ENCODE measurements at places on chromosomes 12 and 14.

DNA sequence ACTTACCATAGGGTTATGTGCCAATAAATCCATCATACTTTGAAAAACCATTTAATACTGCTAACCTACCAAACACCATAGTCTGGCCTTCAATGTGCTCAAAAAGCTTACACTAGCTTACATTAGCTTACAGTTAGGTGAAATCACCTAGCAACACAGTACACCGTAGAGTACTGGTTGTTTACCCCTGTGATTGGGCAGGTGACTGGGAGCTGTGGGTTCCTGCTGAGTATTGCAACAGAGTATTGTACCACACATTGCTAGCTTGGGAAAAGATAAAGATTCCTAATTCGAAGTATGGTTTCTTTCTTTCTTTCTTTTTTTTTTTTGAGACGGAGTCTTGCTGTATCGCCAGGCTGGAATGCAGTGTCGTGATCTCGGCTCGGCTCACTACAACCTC lies 5.6 kb downstream of the ATP5MC2 start:
- no peak for DNase-seq

GRCh38 chr12:68621472-68622081 lies 10.9 kb downstream of the RAP1B start:
- no peak for DNase-seq

- no peak for DNase-seq
Measured at GRCh38 chr14:33978892-33979612, 28.2 kb upstream of the EGLN3 start.

- no peak for DNase-seq
Measured at GRCh38 chr14:85867450-85867849, 337.5 kb downstream of the FLRT2 start.

DNA sequence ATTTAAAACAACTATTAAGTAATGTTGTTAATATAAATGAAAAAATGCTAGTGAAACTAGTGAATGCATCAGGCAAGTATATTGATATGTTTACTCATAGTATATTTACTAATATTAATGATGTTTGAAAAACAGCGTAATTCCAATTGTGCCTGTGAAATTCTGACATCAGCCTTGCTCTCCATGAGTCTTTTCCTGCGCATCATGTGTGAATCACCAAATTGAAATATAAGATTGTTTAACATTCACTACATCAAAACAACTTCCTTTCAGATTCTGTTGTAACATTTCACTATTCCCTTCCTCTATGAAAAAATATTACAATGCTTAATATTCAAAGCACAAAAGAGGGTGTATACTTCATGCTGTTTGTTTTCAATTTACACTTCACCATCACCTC lies 1995.9 kb upstream of the SEL1L start:
- DNase-seq, result peak; percentile 4

DNA sequence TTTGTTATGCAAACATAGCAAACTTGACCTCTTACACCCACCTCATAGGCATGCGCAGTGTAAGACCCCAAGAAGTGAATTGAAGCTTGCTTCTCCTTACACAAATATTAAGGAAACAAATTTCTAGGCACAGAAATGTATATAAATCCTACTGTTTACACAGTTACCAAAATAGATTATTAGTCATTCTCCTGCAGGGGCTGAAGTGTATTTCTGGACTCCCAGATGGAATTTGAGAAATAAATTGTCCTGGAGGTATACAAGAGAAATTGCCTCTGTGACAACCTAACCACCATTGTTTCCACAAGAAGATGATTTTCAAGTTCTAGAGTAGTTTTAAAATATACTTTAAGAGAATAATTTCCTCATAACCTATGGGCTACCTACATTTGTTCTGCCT lies 656.0 kb upstream of the MDGA2 start:
- no peak for DNase-seq

- peak; percentile 71 for DNase-seq
Measured at GRCh38 chr14:51614707-51615106, 37.0 kb upstream of the FRMD6 start.

GRCh38 chr14:106872611-106873446 lies 1346.4 kb downstream of the TMEM121 start:
- DNase-seq, result peak; percentile 14

- no peak for DNase-seq
Measured at GRCh38 chr12:105783983-105784947, 354.5 kb downstream of the NUAK1 start.

DNA sequence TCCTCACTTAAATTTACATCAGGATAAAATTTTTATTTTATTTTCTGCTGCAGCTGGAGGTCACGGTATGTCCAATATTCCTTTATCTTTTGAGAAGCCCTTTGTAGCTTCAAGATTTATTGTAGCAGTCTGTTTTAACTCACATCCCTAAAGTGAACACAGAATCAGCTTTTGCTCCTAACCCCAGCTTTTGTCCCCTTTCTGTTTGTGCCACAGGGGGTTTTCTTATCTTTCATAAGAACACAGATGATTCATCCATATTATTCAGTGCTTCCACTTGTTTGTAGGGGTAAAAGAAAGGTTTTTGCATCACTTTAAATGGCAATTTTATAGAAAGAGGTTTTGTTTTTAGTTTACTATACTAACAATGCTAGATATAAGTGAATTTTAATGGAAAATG lies 21.8 kb upstream of the PIK3C2G start:
- DNase-seq, result no peak

DNA sequence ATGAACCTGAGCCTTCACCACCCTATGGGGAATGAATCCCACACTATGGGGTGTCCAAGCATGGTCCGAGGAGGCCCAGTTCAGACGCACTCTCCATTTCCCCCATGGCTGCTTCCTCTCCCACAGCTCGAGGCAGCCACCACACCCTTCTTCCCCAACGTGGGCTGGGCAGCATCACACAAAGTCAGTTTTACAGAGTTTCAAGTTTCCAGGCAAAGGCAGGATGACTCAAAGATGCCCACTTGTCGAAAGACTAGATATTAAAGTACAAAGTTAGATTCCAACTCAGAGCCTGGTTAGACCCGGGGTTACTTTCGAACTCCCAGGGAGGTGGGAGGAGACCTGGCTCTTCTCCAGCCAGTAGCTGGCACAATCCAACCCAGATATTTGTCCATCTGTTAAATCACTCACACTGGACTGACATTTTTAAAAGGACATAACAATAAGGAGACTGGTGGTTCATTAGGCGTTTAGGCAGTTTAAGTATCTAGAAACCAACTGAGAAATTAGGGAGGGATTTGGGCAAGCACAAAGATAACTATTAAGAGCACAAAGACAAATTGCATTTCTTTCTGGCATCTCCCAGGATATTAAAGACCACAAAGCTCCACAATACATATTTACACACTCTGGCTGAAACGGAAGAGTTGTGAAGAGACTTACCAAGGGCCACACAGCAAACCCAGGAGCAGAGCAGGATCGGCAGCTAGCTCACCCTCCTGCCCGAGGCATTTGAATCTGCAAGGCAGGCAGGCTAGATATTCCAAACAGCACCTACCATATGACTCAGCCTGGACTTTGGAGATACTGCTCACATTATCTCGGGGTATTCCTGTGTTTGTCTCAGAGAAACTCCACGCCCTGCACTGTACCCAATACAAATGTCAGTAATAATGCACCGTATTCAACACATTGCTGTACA lies 34.8 kb downstream of the TMCC3 start:
- DNase-seq, result peak; percentile 69

- no peak for DNase-seq
Measured at GRCh38 chr12:57094208-57095160, 5.6 kb downstream of the NAB2 start.

- DNase-seq, result no peak
Measured at GRCh38 chr14:93311082-93311481, 21.8 kb downstream of the BTBD7 start.

DNA sequence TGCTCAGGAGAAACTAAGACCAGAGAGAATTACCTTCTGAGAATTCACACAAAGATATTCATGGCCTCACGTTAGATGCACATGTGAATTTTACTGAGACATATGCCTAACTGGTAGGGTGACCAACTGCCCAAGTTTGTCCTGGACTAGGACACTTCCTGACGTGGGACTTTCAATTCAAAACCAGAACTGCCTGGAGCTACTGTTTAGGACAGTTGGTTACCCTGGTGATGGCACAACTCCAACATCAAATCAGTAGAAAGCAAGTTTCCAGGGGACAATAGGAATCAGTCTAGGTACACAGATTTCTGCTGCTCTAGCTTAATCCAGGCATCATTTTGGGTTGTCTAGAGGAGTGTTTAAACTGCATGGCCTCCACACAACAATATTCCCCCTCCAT lies 178.7 kb downstream of the GXYLT1 start:
- no peak for DNase-seq

DNA sequence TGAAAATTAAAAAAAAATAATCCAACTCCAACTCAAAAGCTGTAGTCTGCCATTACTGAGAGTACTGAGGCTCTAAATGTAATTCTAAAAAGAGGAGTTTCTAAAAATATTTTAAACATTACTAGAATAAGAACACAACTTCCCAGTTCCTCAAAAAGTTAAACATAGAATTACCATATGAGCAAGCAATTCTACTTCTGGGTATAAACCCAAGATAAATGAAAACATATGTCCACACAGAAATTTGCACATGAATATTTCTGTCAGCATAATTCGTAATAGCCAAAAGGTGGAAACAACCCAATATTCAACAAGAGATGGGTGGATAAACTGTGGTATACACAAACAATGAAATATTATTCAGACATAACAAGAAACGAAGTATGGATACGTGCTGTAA lies 15.0 kb upstream of the NR2C1 start:
- no peak for DNase-seq

DNA sequence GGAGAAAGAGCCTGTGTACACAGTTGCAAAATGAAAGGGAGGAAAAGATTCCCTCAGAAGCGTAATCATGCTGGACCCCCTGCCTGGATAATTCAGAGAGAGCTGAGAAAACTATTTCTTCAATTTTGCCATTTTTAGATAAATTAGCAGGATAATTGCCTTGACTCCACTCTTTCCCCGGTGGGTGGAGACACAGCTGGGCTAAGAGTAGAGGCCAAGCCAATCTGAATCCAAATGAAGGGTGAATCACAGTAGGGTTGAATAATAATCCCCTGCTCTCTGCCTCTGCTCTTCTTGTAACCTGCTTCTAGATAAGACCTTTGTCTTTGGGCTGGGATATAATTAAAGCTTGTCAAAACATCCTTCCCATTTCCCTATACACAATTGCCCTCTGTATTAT lies 150.1 kb downstream of the CAPZA3 start:
- no peak for DNase-seq

GRCh38 chr12:105342464-105342863 lies 12.0 kb downstream of the C12orf75 start:
- DNase-seq, result no peak

DNA sequence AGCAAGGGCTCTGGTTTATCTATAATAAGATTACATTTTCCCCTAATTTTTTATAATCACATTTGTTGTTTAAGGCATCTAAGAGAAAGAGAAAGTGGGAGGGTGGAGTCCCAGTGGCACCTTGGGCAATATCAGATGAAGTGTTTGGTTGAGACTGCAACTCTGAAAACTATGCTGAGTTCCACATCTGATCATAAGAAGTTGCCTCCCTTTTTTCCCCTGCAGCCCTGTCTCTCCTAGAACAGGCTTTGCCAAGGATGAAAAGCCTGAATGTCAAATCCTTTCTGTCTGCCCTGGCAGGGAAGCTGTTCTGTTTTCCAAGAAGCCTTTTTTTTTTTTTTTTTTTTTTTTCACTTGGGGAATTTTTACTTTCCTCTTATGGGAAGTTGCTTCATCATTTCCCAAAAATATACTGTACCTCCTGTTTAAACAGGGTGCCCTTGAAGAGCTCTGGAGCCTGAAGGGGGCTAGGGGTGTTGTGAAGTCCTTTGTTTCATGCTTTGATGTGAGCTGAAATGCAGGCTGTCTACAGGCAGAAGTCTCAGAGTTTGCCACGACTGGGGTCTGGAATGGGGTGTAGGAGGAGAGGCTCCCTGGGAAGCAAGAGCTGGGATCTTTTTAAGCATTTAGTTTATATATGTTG lies 71.3 kb downstream of the SUSD6 start:
- no peak for DNase-seq

GRCh38 chr12:109544955-109545531 lies 28.3 kb downstream of the MMAB start:
- peak; percentile 66 for DNase-seq

DNA sequence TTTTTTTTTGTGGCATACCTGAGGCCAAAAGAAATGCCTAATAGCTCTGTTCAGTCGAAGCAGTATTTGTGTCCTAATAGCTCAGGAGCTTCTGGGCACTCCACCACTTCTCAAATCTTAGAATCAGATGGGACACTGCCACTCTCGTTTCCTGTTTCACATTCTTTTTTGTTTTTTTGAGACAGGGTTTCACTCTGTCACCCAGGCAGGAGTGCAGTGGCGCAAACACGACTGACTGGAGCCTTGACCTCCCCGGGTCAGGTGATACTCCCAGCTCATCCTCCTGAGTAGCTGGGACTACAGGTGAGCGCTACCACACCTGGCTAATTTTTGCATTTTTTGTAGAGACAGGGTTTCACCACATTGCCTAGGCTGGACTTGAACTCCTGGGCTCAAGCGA lies 52.7 kb downstream of the SPPL3 start:
- DNase-seq, result no peak

DNA sequence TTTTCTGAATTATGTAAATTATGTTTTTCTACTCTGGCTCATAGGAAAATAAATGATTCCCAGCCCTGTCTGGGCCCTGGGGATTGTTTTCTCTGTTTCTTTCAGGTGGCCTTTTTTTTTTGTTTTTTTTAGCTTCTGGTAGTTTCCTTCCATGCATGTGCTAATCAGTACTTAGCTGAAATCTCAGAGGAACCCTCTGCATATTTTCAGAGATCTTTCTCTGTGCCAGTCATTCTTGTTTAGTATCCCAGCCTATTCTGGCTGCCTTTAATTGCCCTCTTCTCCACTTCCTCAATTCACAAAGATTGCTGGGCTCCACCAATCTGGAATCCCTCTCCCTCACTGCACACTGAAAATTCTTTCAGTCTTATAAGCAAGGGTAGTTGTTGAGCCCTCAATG lies 46.9 kb downstream of the CNOT2 start:
- DNase-seq, result no peak

- DNase-seq, result no peak
Measured at GRCh38 chr12:111993292-111994150, 19.4 kb downstream of the TMEM116 start.

DNA sequence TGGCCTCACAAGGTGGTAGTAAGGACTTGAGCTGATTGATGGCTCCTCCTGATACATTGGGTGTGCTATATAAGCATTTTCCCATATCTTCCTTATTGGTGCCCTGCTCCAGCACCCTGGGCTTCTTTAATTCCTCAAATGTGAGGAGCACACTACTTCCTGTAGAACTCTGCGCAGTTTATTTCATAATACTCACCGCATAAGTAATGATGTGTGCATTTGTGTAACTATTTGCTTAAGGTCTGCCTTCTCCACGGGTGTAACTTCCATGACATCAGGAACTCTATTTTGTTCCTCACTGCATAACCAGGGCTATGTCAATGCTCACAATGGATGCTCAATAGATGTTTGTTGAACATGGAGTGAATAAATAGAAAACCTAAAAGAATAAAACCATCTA lies 392.2 kb downstream of the SEC23A start:
- DNase-seq, result no peak

GRCh38 chr14:61517911-61518384 lies 177.4 kb upstream of the HIF1A start:
- no peak for DNase-seq
